ENCODE measurements at places on chromosomes 4 and X.

GRCh38 chr4:102638621-102639020 is 122.1 kb downstream of the MANBA start:
- no peak for DNase-seq

- DNase-seq, result no peak
Observed at GRCh38 chr4:185654311-185654710, 119.0 kb upstream of the PDLIM3 start.

DNA sequence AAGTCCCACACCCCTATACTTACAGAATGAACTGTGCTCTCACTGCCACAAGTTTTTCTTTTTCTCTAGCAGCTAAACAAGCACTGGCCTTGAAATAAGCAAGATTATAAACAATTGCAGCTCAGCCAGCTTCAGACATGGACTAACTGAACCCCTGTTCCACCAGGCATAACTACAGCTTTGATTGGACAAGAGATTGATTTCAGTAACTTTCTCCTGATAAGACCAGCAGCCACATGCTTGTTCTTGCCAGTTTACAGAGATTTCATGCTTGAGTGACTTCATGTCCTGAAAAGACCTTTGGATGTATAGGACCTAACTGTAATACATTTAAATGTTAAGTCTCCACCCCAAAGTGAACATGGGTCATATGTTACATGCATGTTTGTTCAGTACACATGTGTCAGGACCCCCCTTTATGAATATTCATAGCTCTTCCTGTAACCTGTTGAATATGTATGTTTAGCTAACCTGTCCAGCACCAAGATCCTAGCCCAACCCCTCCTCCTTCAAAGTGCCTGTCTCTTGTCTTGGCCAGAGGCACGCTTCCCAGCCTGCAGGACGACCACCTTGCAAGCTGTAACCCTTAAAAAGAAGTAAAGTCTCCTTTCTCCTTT is 27.9 kb downstream of the ZNF275 start:
- no peak for DNase-seq

- no peak for DNase-seq
Observed at GRCh38 chrX:26653050-26653449, 437.1 kb downstream of the MAGEB5 start.

GRCh38 chr4:149266301-149266700 is 549.3 kb downstream of the IQCM start:
- no peak for DNase-seq

- no peak for DNase-seq
Observed at GRCh38 chr4:123035239-123035638, 112.8 kb upstream of the NUDT6 start.

- DNase-seq, result no peak
Observed at GRCh38 chr4:56302760-56303159, 84.5 kb downstream of the AASDH start.

DNA sequence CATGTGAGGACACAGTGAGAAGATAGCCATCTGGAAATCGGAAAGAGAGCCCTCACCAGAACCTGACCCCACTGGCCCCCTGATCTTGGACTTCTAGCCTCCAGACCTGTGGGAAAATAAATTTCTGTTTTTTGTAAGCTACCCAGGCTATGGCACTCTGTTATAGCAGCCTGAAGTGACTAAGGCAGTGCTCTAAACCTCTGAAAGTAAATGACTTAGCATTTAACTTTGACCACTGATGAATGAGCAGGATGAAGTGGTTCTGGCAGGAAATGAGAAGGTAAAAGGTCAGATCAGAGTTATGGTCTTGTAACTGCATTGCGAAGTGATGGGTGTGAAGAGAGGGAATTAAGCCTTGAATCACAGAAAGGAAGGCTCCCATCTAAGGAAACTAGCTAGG is 17.0 kb downstream of the GPAT3 start:
- DNase-seq, result no peak

GRCh38 chr4:186137196-186137794 is 32.8 kb downstream of the FAM149A start:
- DNase-seq, result no peak

DNA sequence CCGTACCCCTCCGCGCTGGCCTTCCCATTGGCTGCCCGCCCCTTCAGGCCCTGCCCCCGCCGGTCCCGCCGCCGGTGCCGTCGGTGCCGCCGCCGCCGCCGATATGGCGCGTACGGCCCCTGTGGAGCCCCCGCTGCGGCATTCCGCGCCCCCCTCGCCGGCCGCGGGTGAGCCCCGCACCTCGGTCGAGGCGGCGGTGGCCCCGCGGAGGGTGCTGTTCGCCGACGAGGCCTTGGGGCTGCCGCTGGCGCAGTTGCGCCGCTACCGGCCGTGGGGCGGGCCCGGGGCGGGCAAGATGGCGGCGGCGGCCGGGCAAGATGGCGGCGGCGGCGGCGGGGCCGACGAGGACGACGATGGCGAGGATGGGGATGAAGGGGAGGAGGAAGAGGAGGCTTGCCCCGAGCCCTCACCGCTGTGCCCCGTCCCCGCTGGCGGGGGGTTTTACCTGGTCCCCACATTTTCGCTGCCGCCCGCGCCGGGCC is at the start of gene PPP1R3F:
Gene PPP1R3F, plus strand, starts transcription at position 27 of the 482 bp plus-strand sequence. Its CDS starts 77 bp downstream, at position 104.
- DNase-seq, result no peak

DNA sequence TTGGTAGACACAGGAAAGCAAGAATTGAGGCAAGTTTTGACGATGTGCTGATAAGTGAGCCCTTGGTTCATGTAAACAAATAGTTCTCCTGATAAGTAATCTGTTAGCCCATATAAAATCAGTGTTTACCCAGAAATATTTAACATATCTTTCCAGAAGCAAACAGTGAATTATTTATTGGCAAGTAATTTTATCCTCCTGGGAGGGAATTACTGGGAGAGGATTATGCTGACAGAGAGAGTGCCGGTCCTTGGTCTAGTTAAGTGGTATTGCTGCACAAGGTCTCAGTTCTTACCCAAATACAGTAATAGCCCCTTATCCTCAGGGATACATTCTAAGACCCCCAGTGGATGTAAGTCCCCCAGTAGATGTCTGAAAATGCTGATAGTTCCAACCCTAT is 315.4 kb downstream of the CCSER1 start:
- DNase-seq, result no peak

DNA sequence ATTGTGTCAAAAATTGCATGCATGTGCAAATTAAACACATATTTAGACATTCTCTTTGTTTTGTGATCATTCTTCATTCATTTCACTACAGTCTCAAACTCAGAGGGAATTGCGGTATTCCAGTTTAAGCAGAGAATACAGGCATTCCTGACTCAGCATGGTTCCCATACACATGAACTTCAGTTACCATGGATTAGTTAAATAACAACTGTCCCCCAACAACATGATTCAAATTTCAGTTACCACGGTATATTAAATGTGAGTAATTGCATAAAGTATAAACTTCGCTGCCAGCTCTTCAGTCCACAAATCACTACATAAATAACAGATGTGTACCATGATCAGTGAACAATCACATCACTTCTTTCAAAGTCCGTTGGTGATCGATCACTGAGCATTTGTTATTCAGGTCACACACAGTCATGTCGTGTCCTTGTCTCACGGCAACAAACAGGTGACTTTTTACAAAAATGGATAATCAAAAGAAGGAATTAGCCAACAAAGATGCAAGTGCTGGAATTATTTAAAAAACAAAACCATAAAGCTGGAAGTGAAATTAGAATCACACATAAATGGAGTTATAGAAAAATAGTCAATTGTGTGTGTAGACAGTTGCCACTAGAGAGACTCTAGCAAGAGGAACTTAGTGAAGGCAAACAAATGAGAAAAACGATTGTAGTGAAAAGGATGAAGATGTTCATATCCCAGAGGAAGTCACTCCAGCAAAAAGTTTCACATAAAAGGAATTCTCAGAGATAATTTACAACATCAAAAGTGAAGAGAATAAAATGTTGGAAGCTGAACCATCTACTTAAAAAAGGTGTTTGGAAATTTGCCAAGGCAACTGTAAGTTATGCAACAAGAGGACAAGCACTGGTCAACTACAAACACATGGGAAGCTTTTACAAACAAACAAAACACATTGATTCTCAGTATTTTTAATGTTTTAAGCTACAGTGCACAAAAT is 138.6 kb upstream of the SMARCAD1 start:
- no peak for DNase-seq

GRCh38 chr4:87745064-87745807 is 54.1 kb upstream of the IBSP start:
- DNase-seq, result no peak

GRCh38 chr4:16386711-16387320 is 160.5 kb upstream of the TAPT1 start:
- DNase-seq, result no peak

DNA sequence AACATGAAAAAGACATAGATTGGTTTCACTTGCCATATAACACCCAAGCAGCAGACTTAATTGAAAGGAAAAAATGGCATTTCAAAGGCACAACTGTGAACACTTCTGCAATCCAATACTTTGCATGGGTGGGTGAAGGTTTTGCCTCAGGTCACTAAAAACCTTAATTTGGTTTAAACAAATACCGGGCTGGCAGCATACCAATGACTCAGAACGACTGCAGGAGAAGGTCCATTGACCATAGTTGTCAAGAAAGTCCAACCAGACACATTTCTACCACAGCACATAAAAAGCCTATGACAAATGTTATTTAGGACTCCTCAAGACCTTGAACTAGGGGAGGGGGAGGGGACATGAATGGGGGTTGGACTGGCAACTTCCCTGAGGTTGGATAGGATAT is 183.6 kb upstream of the TRPC5 start:
- no peak for DNase-seq

DNA sequence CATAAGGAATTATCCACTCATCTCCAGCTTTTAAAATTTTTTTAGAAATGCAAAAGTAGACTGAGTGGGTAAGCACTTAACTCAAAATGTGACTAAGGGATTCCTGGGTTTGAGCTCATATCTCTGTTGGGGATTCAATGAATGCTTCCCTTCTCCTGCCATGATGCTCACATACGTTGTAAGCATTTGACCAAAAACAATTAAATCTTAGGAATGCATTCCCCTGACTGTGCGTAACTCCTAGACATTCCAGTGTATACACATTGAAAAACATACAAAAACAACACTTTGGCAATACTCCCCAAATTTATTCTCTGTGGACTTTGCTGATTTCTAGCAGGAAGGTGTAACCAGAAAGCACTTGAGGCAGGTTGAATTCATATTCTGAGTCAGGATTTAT is 29.8 kb downstream of the SPANXA2 start:
- no peak for DNase-seq

- DNase-seq, result no peak
Observed at GRCh38 chrX:68254738-68255645, 178.3 kb downstream of the OPHN1 start.

- DNase-seq, result no peak
Observed at GRCh38 chrX:23935106-23935505, 27.3 kb downstream of the CXorf58 start.

DNA sequence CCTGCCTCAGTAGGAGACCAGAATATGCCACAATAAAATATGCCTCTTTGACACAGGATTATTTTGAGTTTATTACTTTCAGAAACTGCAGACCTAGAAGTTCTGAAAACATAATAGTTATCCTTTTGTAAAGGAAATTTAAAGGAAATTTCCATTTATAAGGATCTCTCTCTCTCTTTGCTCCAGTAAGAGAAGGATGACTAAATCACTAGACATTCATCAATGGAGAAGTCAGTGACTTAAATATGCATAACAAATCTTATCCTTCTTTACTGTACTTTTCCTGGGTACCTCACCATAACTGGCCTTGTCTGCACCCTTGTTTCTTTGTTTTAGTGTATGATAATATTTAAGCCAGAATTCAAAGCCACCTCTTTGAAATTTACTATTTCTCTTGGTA is 28.3 kb upstream of the OPHN1 start:
- DNase-seq, result no peak

DNA sequence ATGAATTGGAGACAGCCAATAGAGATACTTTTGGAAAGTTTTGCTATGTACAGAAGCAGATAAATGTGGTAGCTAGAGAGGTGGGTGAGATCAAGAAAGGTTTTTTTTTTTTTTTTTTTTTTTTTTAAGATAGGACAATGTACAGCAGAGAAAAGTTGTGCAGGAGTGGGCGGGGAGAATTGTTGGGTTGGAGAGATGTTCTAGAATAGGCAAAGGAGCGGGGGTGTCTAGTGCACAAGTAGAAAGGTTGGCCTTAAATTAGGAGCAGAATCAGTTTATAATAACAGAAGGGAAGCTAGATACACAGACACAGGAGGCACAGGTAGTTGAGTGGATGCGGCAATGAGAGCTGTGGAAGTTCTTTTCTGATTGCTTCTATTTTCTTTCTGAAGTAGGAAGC is 66.2 kb upstream of the PGK1 start:
- DNase-seq, result no peak

DNA sequence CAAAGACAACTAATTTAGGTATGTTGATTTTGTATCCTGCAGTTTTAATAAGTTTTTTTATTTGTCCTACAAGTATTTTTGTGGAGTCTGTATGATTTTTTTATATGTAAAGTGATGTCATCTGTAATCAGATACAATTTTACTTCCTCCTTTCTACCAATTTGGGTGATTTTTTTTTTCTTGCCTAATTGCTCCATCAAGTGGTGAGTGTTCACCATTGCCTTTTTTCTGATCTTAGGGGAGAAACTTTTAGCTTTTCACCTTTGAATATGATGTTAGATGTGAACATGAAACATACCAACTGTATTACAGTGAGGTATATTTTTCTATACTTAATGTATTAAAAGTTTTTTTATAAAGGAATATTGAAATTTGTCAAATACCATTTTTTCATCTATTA is 362.3 kb downstream of the PABPC4L start:
- DNase-seq, result no peak

DNA sequence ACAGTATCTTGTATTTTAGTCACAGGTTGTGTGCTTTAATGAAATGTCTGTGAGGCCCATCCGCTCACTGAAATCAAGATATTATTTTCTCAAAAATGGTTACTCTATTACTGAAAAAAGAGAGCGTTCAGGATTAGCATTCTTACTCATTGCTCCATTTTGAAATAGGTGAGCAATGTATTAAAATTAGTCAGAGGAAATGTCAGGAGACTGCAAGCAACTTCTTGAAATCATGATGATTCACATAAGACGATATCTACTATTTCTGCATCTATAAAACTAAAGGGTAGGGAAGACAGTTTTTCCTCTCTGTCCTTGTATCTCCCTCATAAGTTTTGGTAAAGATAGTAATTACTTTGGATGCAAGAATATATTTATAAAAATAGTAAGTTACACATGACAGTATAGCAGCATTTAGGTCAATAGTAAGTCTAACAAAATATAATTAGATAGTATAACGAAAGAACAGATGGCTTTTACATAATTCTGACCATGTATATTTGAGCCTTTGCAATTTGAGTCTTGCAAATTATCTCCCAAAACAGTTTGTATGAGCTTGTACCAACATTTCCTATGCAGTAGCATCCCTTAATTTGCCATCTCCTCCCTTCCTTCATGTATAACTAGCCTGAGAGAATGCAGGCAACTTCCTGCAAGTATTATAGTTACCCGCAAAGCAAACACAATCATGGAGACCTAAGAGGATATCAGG is 937.8 kb downstream of the PCDH7 start:
- no peak for DNase-seq

GRCh38 chr4:169621731-169622492 is 1.5 kb downstream of the CLCN3 start:
- DNase-seq, result no peak
